Activated CD4-positive, alpha-beta T cell treated with anti-CD3 and anti-CD28 coated beads, Interleukin-2, amount 50 U/mL, for 16 hours (primary cell): ENCODE measurements at places on chromosomes 3 and 15.

DNA sequence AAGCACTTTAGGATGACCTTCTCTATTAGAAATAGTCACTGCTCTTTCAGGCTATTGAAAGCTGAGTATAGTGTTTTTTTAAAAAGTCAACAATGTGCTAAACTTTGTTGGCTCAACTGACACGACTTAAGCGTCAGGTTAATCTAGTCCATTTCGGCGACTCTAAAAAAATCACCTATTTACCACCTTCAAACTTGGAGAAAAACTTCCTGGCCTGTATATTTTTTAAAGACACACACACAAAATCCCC lies 517.8 kb downstream of the FOXP1 start:
- no peak for DNase-seq

GRCh38 chr15:42444415-42445063 lies 46.4 kb downstream of the ZNF106 start:
- DNase-seq, result no peak

GRCh38 chr3:46082849-46083248 lies 55.6 kb upstream of the XCR1 start:
- DNase-seq, result no peak

GRCh38 chr3:78941587-78941986 lies 826.2 kb downstream of the ROBO1 start:
- DNase-seq, result no peak

- DNase-seq, result no peak
Measured at GRCh38 chr3:182046166-182046764, 334.5 kb downstream of the SOX2 start.

GRCh38 chr3:14258906-14259904 lies 80.6 kb downstream of the LSM3 start:
- DNase-seq, result no peak

- DNase-seq, result no peak
Measured at GRCh38 chr3:132145833-132146232, 111.0 kb upstream of the CPNE4 start.

- DNase-seq, result no peak
Measured at GRCh38 chr15:96092186-96092585, 238.3 kb upstream of the NR2F2 start.

GRCh38 chr3:176964661-176965060 lies 232.6 kb downstream of the TBL1XR1 start:
- no peak for DNase-seq

GRCh38 chr3:14602804-14603644 lies 48.5 kb upstream of the CCDC174 start:
- DNase-seq, result no peak

- no peak for DNase-seq
Measured at GRCh38 chr3:174619239-174619638, 239.9 kb upstream of the NAALADL2 start.

GRCh38 chr3:17573396-17573795 lies 169.0 kb downstream of the TBC1D5 start:
- peak; percentile 30 for DNase-seq

DNA sequence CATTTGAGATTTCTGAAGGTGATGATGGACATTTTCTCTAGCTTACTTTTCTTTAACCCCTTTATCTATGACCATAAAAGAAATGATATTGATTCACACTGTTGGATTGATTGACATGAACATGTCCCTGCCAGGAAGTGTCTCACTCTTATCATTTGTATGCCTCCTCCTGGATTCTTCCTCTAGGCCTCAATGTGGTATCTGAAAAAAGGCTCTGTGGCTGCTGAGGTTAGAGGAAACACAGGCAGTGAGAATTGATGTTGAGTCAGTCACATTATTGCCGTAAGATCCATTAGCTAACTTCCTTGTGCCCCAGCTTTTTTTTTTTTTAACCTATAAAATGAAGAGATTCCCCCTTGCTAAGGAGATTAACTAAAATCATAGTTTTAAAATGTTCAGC lies 8.0 kb upstream of the THRB start:
- peak; percentile 14 for DNase-seq

GRCh38 chr3:70970952-70971351 lies 612.6 kb downstream of the FOXP1 start:
- no peak for DNase-seq

DNA sequence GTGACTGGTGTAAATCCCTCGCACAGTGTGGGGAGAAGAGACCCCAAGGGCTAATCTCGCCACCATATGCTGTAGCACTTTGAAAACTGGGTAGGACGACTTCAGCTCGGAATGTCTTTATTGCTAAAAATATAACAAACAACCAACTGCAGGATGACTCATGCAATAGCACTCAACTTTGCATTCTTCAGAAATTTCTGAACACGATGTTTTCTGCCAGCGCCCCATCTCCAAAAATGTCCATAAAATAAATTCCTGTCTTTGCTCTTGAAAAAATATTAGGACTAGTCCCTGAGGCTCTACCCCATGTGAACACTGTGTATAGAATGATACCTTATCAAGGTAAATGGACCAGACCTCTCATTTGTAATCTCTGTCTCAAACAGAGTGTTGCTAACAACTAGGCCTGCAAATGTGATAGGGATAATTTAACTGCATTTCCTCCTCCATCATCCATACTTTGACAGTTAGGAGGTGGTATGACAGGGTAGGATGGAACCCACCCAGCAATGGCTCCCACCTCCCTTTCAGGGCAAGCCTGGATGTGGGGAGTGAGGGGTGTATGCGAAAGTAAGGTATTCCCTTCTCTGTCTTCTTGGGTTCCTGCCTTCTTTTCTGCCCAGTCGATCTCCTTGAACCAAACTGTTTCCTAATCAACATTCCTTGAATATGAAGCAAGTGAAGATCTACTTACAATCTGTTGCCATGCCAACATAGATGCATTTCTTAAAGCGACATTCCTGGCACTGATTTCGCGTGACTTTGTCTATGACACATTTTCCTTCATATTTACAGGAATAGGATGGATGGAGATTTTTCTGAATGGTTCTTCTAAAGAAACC lies 201.1 kb downstream of the NR1D2 start:
- DNase-seq, result no peak

GRCh38 chr3:13299531-13300155 lies 120.5 kb downstream of the NUP210 start:
- DNase-seq, result no peak

GRCh38 chr15:72492733-72493132 lies 18.6 kb downstream of the ARIH1 start:
- no peak for DNase-seq

DNA sequence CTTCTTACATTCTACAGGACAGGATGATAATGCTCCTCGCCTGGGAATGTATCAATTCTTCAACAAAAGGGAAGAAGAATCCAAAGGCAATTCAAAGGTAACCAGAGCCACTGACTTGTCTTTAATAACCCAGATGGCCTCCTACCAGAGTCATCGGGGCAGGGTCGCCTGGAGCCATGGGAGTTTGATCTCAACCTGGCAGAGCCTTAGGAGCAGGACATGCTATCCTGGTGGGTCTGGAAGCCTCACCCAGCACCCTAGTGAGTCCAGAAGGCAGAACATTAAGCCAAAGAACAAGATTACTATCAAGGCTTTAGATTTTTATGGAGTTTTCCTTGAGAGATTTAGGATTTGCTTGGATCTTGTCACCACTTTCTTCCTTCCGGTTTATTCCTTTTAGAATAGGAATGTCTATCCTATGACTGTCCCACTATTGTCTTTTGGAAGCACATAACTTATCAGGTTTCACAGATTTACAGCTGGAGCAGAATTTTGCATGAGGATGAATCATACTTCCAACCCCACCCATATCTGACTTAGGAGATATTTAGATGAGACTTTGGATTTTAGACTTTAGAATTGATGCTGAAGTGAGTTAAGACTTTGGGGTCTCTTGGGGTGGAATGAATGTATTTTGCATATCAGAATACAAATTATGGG lies 330.3 kb upstream of the GOLIM4 start:
- DNase-seq, result no peak

- DNase-seq, result no peak
Measured at GRCh38 chr3:190307164-190307545, 15.1 kb downstream of the CLDN1 start.

DNA sequence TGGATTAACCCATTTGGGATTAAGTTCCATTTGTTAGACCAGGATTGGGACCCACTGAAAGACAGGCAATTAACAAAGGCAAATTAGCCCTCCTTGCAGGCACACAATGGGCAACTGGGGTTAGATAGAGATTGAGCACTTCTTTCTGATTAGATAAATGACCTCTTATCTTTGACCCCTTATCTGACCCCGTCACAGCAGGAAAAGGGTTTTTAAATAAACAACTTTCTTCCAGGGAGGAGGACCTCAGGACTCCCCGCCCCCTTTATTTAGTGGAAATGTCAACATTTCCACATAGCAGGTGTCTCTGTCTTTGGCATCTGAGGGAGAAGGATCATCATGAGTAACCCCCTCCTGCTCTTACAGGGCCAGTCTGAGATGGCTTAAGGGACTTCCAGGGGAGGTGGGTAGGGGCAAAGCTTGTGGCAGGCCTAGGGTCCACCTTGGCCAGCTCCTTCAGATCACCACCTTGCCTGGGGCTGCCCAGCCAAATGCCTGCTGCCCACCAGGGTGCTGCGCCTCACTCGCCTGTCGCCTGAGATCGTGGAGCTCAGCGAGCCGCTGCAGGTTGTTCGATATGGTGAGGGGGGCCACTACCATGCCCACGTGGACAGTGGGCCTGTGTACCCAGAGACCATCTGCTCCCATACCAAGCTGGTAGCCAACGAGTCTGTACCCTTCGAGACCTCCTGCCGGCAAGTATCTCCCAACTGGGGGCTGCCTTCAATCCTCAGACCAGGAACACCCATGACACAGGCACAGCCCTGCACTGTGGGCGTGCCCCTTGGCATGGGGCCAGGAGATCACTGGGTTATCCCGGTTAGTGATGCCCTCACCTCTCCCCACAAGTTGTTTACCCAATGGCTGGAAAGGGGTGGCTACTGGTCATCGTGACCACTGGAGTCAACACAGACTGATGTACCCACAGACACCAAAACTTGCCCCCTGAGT lies 2.6 kb upstream of the WDR6 start:
- DNase-seq, result no peak

GRCh38 chr3:58529516-58530353 lies 7.3 kb downstream of the ACOX2 start:
- DNase-seq, result no peak

- DNase-seq, result no peak
Measured at GRCh38 chr3:181724192-181724965, 12.7 kb downstream of the SOX2 start.

- no peak for DNase-seq
Measured at GRCh38 chr15:62524848-62525247, 359.8 kb upstream of the C2CD4B start.

GRCh38 chr3:4532535-4533112 lies 39.5 kb downstream of the ITPR1 start:
- DNase-seq, result no peak

- DNase-seq, result no peak
Measured at GRCh38 chr15:71925145-71925544, 114.8 kb downstream of the NR2E3 start.

- DNase-seq, result no peak
Measured at GRCh38 chr3:58132850-58133249, 77.9 kb downstream of the DNASE1L3 start.

DNA sequence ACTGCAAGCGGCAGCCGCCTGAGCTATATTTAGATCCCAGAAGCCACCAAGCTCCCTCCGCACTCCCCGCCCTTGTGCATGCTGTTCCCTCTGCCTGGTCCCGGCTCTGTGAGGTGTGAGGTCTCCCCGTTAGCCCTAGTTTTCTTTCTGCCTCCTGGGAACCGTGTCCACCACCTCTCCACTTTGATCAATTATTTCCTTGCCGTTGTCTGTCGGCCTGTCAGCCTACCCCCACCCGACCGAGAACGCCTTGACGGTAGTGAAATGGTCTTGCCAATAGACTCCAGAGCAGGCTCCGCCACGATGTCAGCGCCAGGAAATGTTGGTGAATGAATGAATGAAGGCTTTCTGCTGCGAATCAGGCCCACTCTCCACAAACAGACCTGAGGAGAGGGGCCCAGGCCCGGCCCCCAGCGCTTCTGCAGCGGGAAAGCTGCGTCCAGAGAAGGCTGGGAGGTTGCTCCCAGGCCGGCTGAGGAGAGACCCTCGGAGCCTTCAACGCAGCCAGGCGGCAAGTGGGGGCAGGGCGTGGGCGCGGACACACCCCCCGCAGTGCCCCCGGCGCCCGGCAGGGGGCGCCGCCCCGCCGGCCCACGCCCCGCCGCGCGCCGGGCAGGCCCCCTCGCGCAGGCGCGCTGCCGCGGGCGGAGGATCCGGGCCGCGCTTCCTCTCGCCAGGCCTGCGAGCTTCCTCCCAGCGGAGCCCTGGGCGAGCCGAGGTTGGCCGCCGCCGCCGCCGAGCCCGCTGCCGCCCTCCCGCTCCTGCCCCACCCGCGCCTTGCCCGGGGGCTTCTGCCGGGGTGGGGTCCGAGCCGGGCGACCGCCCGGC lies at the start of gene CSK:
TSS of gene CSK (plus strand) at position 650 of the 828 bp plus-strand sequence. CDS start 16,218 bp downstream, outside the sequence.
- DNase-seq, result peak; percentile 78

DNA sequence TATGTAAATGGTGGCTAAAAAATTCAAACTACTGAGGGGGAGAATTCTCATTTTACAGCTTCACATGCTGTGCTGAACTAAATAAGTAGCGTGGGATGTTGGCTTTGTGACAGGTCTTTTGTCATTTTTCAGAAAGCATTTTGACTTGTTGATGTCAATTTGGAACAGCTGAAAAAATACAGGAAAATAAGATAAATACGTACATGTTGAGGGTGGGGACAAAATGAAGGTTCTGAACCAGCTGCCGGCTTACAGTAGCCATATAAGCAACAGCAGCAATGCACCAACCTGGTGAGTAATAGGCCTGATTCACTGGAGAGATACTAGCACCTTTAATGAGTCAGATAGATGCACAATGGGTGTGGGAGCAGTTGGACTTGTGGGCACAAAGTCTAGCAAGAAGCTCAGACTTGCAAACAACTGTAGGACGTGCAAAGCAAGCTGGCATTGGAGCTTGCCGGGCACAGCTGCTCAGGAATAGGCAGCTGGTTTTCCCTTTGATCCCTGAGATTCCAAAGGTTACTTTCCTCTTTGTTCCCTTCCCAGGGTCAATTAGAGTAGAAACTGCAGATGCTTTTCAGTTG lies 12.9 kb downstream of the B3GNT5 start:
- peak; percentile 83 for DNase-seq

GRCh38 chr15:41061667-41062066 lies 54.4 kb downstream of the INO80 start:
- no peak for DNase-seq

DNA sequence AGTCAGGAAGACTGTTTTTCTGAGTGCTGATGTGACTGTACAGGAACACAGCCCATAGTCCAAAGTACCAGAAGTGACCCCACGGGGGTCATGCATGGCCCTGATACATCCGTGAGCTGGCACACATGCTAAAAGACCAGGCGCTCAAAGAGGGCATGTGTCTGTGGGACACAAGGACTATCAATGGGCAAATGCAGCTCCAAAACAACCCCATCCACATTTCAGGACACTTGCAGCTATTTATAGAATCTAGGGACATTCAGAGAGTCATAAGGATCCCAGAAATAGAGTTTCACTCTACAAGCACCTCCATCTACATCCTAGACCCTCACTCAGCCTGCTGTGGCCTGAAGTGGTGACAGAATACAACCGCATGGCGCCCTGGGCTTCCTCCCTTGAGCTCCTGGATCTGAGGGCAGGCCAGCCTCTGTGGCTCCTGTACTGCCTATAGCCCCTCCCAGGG lies 17.0 kb downstream of the SLC25A20 start:
- no peak for DNase-seq

- no peak for DNase-seq
Measured at GRCh38 chr3:12558706-12559105, 1.8 kb downstream of the MKRN2 start.
